ENCODE measurements at places on chromosomes 4 and X.

- DNase-seq, result no peak
Measured at GRCh38 chr4:39043058-39043860, 11.1 kb upstream of the TMEM156 start.

DNA sequence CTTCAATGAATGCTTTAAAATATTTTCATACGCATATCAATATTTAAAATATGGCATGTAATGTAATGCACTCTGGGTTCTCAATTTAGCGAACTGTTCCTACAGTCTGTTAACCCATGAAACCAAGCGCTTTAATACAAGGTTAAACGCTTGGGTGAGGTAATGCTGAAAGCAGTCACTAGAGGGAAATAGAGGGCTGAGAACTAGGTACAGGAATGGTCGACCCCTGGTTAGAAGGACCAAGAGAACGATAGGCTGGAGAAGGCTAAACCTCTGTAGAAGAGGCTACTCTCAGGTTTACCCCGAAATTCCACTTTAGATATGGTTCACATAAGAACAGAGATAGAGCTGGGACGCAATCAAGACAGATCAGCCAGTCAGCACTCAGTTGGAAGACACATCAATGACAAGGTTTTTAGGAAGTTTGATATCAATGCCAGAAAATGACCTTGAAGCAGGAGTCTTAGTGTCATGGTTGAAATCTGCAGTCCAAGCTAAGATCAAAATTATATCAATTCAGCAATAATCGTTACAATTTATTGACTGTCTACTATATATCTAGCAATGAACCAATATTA, 26.9 kb downstream of the ARSJ start:
- DNase-seq, result no peak

- no peak for DNase-seq
Measured at GRCh38 chrX:1060562-1060960, 151.9 kb downstream of the CRLF2 start.

- no peak for DNase-seq
Measured at GRCh38 chrX:132271311-132271778, 52.1 kb upstream of the RAP2C start.

- DNase-seq, result no peak
Measured at GRCh38 chr4:84691170-84691691, 108.3 kb downstream of the CDS1 start.

- no peak for DNase-seq
Measured at GRCh38 chrX:47112316-47112954, 32.1 kb downstream of the NDUFB11 start.

GRCh38 chr4:22220965-22221364, 272.4 kb upstream of the KCNIP4 start:
- no peak for DNase-seq

GRCh38 chrX:71609095-71609750, 9.1 kb downstream of the CXCR3 start:
- DNase-seq, result no peak

DNA sequence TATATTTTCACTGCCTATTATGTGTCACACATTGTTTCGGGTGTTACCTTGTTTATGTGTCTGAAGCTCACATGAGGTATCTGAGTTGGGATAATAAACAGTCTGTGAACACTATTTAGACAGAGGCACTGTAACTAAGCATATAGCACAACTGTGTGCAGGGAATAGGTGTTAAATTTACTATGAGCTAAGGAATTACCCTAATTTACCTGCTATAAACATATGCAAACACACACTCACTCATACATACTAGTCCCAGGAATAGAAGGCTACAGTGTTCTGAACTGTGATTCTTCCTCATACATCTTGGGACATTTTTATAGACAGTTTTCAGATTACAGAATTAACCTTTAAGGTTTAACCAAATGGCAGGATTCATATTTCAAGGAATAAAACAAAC, 127.6 kb upstream of the SPANXN4 start:
- no peak for DNase-seq

GRCh38 chrX:74272230-74272629, 31.8 kb upstream of the ZCCHC13 start:
- no peak for DNase-seq

DNA sequence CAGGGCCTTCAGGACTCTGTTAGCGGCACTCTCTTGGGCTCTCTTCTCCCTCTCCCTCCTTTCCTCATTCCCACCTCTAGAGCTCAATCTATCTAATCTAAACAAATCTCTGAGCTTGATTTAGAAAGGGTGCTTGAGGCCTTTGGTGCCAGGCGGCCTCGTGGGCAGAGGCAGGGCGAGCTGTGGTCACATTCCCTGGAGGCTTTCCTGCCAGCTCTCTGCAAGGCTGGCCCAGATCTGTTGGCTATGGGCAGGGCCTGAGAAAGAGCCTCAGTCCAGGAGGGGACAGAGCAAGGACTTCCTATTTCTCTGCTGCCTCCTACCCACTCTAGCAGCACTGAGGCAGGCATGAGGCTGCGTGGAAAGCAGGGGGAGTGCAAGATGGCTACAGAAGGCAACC, 38.6 kb downstream of the PJA1 start:
- no peak for DNase-seq

DNA sequence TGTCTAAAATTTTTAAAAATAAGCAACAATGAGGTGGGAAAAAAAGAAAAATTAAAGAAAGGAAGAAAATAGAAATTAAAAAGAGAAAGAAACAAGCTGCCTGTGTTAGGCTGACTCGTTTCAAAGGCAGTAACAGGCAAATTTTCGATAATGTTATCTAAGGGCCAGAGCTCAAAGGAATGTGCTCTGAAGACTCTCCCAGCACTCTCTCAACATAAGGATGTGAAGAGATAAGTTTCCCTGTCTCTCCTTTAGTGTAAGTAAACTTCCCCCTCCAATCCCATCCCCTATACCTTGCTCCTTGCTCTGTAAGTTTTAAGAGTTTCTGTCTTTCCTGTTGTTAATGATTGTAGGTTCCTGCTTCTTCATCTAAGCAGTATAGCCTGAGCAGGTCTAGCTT, 172.8 kb downstream of the TEX13C start:
- no peak for DNase-seq

DNA sequence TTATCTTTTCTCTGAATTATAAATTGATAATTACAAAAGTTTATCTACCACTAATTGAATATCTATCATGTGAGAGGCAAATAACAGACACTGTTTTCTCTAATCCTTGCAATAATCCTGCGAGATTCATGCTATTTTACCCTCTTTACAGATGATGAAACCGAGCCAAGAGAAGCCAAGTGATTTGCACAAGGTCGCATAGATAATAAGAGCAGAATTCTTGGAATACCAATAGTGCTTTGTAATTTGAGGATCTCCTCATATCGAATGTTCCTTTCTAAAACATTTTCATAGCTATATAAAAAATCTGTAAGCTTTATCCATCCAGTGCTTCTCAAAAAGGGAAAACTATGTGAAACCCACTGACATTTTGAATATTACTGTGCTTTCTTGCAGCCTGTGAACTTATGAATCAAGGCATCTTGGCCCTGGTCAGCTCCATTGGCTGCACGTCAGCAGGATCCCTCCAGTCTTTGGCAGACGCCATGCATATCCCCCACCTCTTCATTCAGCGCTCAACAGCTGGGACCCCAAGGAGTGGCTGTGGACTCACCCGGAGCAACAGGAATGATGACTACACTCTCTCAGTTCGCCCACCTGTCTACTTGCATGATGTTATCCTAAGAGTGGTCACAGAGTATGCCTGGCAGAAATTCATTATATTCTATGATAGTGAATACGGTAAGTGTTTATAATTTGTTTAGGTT, 743.8 kb upstream of the ATOH1 start:
- no peak for DNase-seq

- no peak for DNase-seq
Measured at GRCh38 chr4:1863297-1864033, 7.5 kb upstream of the LETM1 start.

DNA sequence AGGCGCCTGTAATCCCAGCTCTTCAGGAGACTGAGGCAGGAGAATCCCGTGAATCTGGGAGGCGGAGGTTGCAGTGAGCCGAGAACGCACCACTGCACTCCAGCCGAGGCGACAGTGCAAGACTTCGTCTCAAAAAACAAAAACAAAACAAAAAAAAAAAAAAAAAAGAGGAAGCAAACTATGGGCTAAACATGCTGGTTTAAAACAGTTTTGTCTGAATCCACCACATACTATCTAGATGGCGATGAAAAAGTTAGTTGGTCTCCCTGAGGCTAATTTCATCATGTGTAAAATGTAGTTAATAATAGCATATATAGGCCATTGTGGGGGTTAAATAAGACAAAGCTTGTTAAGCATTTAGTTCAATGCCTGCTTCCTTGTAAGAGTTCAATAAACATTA, 451.1 kb downstream of the RPA4 start:
- no peak for DNase-seq

- no peak for DNase-seq
Measured at GRCh38 chr4:121057466-121057922, 14.8 kb downstream of the NDNF start.

GRCh38 chrX:101759000-101759399, 99.3 kb upstream of the ARMCX2 start:
- peak; percentile 20 for DNase-seq

DNA sequence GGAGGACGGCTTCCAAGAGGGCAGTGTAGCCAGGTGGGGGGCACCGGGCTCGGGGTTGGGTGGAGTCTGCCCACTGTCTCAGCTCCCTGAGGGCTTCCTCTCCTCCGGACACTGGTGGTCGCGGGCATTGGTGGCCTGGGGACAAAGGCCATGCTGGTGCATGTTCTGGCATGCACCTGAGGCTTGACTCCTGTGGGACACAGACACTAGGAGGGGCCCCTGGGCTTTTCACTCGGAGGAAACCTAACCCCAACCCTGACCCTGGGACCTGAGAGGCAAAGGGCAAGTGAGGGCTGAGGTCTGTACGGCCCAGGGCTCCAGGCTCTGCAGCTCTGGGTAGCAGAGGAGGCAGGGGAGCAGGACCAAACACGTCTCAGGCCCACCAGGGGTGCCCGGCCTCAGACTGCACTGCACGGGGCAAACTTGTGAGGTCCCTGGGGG, 22.3 kb upstream of the FGFR3 start:
- DNase-seq, result no peak

GRCh38 chr4:156762851-156763250, 208.7 kb downstream of the PDGFC start:
- DNase-seq, result no peak

- no peak for DNase-seq
Measured at GRCh38 chr4:76987685-76988084, 38.1 kb downstream of the SEPTIN11 start.

DNA sequence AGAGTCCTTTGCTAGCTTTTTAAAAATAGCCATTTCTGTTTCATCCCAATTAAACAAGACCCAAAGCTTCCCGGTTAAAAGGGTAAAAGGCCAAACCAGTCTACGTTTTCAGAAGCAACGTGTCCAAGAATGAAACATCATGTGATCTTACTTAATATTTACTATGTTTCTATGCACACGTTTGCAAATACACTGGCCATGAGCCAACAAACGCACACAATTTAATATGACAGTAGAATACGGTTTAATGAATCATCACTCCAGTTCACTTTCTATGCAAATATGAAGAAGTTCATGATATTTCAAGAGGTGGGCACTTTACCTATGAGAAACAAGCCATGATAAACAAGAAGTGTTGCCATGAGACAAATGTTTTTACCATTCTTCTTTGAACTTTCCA, 4.3 kb downstream of the NR0B1 start:
- DNase-seq, result no peak

DNA sequence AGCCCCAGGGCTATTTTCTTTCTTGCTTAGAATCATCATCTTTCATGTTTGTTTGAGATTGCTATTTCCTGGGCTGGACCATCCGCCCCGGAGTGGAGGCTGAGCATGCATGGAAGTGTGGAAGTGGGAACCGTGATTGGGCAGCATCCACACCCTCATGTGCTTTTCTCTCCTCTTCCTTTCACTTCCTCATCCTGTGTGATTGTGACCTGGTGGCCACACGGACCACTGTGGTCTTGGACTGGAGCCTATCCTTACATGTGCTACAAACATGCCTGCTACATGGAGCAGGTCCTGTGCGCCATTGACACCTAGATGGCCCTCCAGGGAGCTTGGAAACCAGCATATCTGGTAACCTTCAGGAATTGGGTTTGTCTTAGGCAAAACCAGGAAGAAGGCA, 175.9 kb upstream of the LCORL start:
- no peak for DNase-seq

DNA sequence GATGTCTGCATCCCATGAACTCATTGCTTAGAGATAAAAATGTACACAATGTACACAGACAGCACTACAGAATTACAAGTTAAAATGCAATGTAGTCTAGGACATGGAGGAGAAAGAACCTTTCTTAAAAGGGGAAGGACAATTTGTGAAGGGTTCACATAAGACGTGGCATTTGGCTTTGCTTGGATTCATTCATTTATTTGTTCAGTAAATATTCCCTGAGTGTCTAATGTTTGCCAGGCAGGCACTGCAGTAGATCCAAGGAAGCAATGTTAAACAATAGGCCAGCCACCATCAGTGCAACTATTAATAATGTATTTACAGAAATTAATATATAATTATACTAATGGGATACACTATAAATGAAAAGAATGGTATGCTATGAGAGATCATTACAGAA, 94.4 kb downstream of the GRIA2 start:
- no peak for DNase-seq

DNA sequence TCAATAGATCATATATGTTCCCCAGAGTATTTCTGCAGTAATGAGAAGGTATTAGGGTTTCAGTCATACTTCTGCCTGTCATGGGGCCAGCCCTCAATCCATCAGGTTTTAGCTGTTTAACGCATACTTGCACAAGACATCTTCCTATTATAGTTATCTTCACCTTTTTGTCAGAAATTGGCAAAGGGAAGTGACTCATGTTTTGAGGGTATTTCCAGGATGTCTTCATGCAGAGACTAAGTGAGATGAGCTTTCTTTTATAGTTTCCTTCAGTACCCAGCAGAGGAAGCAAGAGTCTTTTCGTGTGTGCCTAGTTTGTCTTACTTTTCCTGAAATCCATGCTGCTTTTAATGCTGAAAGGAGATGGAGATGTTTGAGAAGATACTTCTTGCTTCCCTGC, 9.5 kb downstream of the CSTF2 start:
- DNase-seq, result no peak

- DNase-seq, result no peak
Measured at GRCh38 chr4:10078481-10079233, 37.9 kb downstream of the WDR1 start.

- no peak for DNase-seq
Measured at GRCh38 chrX:43699475-43699874, 43.4 kb downstream of the MAOA start.

GRCh38 chr4:26010304-26010703, 96.3 kb downstream of the SMIM20 start:
- DNase-seq, result no peak

DNA sequence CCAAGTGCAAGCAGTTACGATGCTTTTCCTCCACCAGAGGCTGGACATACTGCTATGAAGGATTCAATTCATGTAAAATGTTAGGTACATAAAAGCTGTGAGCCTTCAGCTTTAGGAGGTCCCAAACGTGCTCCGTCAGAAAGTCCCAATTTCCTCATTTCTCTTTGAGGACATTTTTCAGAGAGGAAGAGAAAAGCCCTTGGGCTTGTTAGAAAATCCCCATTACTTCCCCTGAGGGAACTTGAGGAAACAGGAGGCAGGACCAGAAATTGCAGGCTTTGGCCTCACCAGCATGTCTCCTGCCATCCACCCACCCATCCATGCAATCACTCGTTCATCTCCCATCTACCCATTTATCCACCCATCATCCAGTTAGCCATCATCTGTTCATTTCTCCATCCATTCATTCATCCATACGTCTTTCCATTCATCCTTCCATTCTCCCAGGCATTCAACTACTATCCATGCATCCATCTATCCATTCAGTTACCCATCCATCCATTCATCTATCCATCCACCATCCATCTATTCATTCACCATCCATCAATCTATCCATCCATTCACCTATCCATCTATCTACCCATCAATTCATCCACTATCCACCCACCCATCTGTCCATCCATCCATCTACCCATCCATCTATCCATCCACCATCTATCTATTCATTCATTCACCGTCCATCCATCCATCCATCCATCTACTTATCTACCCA, 223.5 kb downstream of the AFAP1 start:
- no peak for DNase-seq
